ENCODE measurements at places on chromosomes 13 and 19.

GRCh38 chr19:55095260-55096060 lies 19.8 kb downstream of the EPS8L1 start:
- no peak for DNase-seq

- no peak for DNase-seq
These were observed 706 bp downstream of the P2RY11 start for GRCh38 chr19:10112037-10112761.

DNA sequence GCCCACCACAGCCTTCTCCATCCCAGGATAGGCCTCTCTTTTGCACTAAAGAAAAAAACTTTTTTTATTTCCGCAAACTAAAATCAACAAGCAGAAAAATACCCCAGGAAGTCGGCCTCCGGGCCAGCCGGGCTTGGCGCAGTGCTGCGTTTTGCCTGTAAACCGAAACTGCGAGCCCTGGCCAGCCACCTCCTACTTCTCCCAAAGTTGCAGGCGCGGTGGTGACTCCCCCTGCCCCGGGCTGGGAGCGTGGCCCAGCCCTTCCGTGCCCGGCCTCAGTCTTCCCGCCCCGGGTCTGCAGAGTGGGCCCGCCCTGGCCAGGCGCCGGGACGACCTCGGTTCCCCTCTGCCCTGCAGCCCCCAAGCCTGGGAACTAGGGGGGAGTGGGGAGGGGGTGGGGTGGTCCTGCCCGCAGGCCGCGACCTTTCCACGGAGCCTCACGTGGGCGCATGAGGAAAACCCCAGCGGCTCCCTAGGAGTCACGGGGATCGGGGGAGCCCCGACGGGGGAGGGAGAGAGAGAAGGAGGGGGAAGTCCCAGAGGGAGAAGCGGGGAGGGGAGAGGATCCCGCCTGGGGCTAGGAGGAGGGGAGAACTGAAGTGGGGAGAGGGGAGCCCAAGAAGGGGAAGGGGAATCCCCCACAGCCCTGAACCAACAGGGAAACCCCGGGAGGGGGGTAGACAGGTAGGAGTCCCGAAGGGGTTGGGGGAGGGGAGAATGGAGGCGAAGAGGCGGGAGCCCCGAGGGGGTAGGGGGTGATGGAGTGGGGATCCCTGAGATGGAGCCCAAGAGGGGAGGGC lies 3.0 kb downstream of the GADD45B start:
- DNase-seq, result no peak

DNA sequence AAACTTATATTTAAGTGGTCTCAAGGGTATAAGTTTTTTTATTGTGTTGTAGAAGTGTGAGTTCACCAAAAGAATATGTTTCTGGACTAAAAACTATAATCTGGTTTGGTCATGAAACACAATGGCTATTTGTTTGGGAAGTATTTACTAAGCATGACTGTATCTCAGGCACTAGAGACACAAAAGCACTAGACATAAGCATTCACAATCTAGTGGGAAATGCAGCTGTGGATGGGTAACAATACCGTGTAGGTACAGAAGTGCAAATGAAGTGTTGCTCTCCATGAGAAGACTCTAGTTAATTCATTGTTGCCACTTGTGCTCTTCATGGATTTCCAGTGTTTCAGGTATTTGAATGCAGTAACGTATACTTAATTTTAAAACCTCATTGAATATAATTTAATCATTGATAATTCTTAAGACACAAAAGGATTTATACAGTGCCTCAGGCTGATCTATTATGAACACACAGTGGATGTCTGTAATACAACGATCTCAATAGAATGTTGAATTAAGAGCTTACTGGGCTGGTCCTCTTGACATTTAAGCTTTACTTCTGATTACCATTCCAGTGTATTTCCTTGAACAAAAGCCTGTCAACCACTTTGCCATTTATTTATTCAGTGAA lies 50.9 kb downstream of the TPT1 start:
- DNase-seq, result no peak

GRCh38 chr19:44846455-44847143 lies 502 bp downstream of the NECTIN2 start:
- no peak for DNase-seq

DNA sequence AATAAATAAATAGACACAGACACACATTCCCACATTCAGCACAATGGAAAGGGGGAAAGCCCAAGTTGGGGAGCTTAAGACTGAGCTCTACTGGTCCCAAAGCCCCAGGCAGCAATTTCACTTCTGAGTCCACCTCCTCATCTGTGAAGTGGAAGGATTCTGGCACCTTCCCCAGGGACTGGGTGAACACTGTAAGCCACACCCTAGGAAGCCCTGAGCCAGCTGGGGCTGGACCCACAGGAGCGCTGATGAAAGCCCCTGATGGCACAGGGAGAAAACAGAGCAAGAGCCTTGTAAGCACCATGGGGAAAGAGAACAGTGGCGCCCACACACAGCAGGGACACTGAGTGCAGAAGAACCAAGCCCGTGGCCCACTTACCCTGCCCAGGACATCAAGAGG lies 37.8 kb downstream of the EPS15L1 start:
- no peak for DNase-seq

Data from activated naive CD8-positive, alpha-beta T cell treated with anti-CD3 and anti-CD28 coated beads, Interleukin-2, amount 50 U/mL, for 16 hours (primary cell).